Stimulated activated CD4-positive, alpha-beta T cell treated with anti-CD3 and anti-CD28 coated beads, Interleukin-15, amount 100 ng/mL, for 1 hour (primary cell): ENCODE measurements at places on chromosomes 16 and 17.
A peak's percentile ranks its signal among the peaks of the same experiment; 100 is the strongest.

- peak; percentile 13 for DNase-seq
These were observed 395 bp downstream of the STXBP4 start for GRCh38 chr17:54968988-54969332.

- DNase-seq = no peak
These were observed 15.9 kb downstream of the RGS11 start for GRCh38 chr16:259814-260253.

GRCh38 chr17:8327303-8327649 lies 12.4 kb upstream of the ODF4 start:
- DNase-seq = no peak

- no peak for DNase-seq
These were observed 8.5 kb upstream of the CES3 start for GRCh38 chr16:66952430-66953110.

GRCh38 chr16:20313741-20314140 lies 13.6 kb downstream of the GP2 start:
- DNase-seq = no peak

DNA sequence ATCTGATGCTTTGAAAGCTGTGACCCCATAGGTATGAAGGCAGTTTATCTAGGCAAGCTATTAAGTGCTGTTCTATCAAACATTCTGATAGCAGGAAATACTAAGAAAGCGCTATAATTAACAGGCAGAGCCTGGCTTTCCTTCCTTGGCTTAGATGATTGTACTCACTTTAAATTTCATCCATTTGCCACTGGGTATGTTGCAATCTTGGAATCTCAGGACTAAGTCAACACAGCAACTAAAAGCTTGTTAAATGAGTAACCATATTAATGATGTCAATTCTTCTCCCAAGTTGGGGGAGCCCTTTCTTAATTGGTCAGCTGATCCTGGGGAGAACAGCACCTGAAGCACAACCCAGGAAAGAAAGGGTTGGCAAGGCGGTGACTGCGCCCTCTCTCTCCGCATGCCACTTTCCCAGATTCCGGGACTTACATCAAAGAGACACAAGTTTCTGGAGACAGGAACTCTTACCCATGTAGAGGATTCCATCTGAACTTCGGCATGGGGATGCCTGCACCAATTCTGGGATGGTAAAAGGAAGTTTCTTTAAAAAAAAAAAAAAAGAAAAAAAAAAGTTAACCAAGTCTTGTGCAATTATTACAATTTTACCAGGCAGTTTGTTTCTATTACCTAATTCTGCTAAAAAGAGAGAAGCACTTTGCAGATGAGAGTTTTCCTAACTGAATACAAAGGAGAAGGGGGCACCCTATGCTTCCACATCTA lies 54.4 kb upstream of the ICAM2 start:
- DNase-seq = no peak

DNA sequence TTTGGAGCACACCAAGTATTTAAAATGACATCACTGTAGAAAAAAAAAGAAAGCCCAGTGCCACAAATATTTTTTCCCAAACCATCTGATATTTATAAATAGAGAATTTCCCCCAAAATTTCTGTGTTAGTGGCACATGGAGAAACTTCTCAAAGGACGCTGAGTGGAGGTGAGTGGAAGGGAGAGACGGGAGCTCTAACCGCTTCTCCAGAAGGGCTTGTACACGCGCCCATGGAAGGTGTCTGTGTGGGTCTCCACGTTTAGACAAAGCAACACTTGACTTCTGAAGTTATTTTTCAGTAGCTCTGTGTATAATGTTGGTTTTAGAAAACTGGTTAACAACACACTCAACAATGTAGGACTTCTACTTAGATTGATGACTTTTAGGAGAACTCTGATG lies 1.0 kb downstream of the MYOCD start:
- no peak for DNase-seq

DNA sequence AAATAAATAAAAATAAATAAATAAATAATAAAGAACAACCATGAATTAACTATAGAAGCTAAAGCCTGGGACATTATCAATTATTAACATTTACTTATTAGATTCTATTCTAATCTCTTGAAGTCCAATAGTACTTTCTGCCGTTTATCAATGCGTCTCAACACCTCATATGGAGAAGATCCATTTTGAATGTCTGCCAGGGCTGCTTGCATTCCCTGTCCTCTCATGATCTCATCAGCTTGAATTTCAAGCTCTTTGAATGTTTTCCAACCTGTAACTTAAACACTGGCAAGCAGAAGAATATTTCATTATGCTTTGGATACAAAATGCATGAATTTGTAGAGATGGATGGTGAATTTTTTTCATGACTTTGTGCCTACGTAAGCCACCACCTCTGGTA lies 191.9 kb upstream of the ANKFN1 start:
- no peak for DNase-seq

- DNase-seq = no peak
These were observed 123.1 kb upstream of the MAF start for GRCh38 chr16:79723583-79724168.

- DNase-seq = no peak
These were observed 155.2 kb downstream of the SHISA9 start for GRCh38 chr16:13056607-13057006.

DNA sequence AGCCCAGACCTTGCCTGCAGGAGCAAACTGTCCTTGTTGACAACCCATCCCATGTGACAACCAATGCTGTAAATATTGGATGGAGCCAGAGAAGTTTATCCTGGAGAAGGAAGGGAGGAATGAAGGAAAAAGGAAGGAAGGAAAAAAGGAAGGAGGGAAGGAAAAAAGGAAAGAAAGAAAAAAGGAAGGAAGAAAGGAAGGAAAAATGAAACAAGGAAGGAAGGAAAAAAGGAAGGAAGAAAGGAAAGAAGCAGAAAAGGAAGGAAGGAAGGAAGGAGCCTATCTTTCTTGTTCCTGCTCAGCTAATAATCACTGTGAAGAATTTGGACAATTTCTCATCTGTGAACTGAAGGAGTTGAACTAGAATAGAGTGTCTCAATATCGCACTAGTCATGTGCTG lies 56.1 kb downstream of the ACSM2B start:
- DNase-seq = no peak

- DNase-seq = no peak
These were observed 102.5 kb downstream of the MRM1 start for GRCh38 chr17:36703860-36704266.

DNA sequence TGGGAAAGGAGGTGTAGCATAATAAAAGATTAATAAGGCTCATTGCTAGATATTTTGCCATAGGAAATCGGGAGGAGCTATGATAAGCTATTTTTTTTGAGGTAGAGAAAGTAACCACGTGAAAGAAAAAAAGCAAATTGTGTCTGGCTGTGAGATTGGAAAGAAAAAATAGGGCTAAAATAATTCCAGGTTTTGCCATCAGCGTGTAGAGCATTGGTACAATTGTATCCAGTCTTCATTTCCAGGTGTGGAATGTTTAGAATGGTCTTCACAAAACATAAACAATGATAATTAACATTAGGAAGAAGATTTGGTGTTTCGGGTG lies 1.1 kb downstream of the TANC2 start:
- DNase-seq = no peak

GRCh38 chr16:57529391-57530103 lies 6.8 kb downstream of the CCDC102A start:
- no peak for DNase-seq

DNA sequence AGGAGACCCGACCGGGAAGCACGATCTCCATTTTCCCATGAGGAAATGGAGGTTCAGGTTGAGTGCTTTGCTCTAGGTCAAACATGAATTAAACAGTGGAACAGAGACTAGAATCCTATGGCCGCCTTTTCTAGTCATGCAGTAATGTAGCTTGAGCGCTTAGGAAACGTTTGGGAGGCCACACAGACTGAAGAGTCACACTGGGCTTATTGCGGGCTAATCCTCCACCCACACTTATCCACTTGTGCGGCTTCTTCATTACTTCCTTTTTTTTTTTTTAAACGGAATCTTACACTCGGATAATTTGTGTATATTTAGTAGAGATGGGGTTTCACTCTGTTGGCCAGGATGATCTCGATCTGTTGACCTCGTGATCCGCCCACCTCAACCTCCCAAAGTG lies 26.0 kb downstream of the CACNG3 start:
- DNase-seq = no peak

DNA sequence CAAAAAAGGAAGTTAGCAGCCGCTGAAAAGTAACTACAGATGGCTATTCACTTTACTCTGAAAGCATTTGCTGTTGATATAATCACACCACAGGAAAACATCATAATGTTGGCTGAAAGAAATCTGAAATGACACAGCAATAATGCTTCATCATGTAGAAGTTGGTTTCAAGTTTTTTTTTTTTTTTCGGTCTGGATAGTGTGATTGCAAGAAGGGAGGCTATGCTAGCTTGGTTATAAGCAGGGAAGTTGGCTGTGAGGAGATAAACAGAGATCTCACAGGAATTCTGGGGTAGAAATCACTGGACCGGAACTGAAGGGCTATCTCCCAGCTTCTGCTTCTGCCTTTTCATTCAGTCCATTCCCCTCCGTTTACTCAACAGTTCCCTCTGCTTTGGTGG lies 57.9 kb downstream of the MYO1D start:
- DNase-seq = no peak

DNA sequence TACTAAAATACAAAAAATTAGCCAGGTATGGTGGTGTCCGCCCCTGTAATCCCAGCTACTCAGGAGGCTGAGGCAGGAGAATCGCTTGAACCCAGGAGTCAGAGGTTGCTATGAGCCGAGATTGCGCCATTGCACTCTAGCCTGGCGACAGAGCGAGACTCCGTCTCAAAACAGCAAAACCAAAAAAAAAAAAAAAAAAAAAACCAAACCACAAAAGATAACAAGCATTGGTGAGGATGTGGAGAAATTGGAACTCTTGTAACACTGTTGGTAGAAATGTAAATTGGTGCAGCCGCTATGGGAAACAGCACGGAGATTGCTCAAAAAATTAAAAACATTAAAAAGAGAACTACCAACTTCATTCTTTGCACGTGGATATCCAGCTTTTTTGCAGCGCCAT lies 119.4 kb downstream of the OR1D5 start:
- no peak for DNase-seq

GRCh38 chr16:76639685-76640289 lies 362.6 kb downstream of the CNTNAP4 start:
- DNase-seq = no peak

- no peak for DNase-seq
These were observed 11.4 kb upstream of the CENPV start for GRCh38 chr17:16364625-16365024.

DNA sequence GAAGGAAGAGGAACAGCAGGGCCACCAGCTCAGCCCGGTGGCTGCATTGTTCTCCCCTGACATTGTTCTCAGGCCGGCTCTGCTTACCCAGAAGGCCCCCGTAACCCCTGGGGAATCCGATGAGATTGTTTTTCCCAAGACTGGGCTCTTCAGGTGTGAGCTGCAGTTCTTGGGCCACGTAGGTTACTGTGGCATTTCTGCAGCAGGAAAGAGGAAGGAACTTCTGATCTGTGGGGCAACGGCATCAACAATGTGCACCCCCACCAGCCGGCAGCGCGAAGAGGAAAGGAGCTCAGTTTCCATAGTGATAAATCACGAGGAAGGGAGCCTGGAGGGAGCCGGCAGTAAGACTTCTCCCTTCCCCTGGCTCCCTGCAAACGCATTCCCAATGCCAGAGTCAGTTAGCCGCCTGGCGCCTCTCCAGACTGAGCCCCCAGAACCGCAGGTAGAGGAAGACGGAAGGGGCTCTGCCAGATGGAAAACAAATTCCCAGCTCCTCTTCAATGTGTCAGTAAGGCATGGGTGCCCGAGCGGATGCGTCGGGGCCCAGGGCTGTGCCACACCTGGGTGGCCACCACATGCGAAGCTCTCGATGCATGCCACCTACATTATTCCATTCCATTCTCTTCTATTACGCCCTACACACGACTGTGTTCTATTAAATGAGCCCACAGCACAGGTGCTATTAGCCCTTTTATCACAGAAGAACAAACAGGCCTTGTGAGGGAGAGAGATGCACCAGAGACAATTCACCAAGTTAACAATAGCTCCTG lies 21.5 kb upstream of the PECAM1 start:
- DNase-seq = no peak

GRCh38 chr16:22726868-22727267 lies 87.1 kb upstream of the HS3ST2 start:
- no peak for DNase-seq

DNA sequence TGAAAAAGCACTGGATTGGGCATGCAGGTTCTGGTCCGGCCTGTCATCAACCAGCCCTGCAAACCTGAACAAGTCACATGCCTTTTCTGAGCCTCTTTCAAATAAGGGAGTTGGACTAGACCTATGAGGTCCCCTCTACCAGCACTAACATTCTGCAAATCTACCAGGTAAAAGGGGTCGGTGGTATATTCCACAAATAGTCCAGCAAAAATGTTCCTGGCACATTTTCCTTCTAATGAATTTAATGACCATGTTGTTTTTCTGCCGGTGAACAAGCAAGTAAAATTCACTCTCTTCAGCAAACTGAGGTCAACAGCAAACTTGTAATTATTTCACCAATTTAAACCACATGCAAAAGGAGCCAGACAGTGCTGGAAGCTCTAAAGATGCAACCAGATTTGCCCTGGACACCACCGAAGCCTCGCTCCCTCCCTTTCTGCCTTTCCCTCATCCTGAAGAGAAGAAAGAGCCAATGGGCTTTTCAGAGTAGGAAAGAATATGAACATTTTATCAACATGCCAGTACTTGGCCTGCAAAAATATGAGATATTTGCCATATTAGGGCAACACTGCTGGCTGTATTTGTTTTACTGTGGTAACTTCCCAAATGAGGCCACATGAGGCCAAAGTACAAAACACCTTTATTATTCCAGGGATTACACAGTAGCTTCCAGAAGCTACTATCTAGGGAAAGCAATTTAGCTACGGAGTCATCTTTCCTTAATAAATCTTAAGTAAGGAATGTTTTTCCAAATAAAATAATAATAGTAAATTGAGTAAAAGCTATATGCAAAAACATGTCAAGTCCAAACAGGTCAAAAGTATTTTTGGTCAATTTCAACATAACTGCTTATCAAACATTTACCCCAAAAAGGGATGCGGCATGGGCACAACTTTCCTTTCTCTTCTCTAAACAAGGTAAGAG lies 45.0 kb downstream of the USP31 start:
- DNase-seq = no peak

DNA sequence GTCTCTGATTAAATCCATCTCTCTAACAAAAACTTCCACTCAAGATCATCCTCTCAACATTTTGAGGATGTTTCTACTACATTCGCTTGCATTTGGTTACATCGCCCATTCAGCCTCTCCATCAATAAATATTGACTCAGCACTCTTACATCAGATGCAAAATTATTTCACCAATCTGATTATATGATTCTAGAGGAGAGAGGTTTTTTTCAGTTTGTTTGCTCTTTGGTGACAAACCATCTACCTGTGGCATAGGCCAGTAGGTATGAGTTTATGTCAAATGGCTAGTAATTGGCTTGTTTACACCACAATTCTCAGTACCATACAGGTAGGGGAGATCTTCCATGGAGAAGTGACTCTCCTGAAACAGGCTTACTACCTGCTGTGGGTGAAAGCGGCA lies 52.3 kb downstream of the TOX3 start:
- DNase-seq = no peak

DNA sequence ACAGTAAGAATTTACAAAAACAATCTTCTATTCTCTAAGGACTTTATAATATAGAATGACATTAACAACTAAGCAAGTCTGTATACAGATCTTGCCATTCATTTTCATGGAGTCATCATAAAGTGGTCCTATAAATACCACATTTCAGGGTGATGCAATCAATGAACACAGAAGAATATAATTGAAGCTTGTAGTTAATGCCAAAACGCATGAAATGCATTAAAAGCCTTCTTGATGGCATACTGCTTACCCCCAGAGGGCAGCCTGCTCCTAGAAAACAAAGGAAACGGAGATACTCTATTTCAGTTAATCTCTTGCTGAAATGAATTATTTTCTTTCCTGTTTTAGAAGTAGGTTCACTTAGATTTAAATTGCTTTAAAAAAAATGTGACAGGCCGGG lies 45.2 kb upstream of the STAC2 start:
- DNase-seq = no peak
